Gastrocnemius medialis (tissue), 4 donors: ENCODE measurements at places on chromosomes 7 and 10.

DNA sequence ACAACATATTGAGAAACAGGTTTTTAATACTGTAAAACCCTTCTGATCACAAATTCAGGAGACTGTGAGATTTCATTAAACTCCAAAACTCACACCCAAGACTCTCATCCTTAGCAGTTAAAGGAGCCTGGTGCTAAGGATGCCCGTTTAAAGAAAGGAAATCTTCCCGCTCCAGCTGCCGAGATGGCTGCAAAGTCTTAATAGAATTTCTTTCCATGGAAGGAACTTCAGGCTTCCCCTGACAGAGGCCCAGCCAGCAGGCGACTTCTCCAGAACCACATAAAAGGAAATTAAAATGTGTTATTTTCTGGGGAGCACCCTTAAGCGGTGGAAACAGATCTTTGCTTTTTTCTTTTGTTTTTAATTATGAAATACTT, 104.7 kb upstream of the CHST15 start:
- no peak for DNase-seq

DNA sequence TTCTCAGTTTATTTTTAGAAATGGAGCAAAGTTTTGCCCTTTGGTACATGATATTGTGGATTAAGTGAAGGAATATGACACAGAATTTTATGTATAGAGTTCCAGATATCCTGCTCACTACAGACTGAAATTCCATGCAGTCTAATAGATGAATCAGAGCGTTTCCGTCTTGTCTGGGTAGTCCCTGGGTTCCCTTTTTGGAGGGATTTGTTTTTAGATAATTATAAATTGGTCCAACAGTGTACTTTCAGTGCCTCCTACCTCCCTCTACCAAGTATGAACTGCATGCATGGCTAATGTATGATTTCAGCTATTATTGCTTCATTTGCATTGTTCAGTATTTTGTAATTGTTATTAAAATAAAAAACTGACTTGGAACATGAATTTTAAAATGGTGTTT, 74.4 kb downstream of the SEPTIN7 start:
- DNase-seq = no peak

- DNase-seq = no peak
These were observed 3.0 kb upstream of the CXCL12 start for GRCh38 chr10:44387853-44388251.

GRCh38 chr10:60485025-60485424, 95.3 kb upstream of the ANK3 start:
- no peak for DNase-seq

DNA sequence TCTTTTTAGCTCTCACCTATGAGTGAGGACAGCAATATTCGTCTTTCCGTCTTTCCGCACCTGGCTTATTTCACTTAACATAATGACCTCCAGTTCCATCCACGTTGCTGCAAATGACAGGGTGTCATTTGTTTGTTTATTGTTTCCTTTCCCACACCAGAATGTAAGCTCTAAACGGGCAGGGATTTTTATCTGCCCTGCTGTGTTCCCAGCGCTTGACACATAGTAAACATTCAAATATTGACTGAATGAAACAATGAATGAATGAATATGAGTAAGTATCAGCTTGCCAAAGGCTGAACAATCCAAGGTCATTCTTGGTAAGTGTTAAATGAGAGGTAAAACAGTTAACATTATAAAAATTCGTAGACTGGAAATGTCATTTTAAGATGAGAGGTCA, 12.8 kb downstream of the SH3PXD2A start:
- no peak for DNase-seq

DNA sequence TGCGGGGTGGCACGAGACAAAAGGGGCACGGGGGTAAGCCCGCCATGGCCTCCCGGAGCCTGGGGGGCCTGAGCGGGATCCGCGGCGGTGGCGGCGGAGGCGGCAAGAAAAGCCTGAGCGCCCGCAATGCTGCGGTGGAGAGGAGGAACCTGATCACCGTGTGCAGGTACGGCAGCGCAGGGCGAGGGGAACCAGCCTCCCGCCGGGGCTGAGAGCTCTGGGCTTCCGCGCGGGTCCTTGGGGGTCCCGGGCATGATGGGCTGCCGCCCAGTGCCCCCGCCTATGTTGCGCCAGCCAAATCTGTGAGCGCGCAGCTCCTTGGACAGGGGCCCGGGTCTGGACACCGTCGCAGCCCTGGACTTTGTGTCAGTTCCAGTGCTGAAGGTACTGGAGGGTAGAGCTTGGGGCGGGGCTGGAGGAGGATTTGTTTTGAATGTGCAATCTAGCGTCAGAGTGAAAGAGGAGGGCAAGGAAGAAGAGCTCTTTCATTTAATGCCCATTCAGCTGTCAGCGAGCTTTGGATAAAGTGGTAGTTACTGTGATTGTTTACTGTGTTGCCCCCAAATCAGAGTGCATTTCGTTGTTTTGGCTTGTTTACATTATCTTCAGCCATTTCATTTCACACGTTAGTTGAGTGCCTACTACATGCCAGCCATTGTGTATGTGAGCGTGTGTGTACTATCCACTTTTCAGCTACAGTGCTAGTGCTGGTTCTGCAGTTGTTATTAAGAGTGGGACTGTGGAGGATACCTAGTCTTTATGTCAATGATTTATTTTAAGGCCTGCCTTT, 777 bp downstream of the RUNDC3B start:
- DNase-seq = no peak

GRCh38 chr10:124091646-124092249, 1.6 kb downstream of the CHST15 start:
- DNase-seq = peak; percentile 33

DNA sequence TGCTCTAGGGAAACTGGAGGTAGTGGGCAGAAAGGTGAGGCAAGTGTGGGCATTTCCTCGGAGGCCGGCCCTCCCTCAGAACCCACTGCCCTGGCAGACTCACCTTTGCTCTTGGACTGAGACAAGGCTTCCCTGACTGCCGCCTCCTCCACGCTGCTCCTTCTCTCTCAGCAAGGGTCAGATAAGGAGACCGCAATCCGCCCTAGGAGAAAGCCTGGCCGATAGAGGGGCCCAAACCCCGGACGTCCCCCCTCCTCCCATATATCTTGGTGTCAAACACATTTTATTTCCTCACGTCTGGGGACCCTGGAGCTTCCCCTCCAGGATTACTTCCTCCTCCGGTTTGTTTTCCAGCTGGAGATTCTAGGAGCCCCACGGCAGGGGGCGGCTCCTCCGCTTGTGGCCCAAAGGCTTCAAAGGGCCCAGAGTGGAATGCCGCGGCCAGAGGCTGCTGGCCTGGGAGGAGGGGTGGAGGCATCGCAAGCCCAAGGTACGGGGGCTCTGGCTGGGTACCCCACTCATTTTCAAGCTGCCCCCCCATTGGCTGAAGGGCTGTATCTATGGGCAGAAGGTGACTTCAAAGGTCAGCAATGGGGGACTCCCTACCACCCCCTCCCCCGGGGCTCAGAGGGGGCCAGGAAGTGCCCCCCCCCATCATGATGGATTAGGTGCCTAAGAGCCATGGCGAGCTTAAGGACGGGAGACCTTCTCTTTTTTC, 31.7 kb upstream of the LBX1 start:
- no peak for DNase-seq

DNA sequence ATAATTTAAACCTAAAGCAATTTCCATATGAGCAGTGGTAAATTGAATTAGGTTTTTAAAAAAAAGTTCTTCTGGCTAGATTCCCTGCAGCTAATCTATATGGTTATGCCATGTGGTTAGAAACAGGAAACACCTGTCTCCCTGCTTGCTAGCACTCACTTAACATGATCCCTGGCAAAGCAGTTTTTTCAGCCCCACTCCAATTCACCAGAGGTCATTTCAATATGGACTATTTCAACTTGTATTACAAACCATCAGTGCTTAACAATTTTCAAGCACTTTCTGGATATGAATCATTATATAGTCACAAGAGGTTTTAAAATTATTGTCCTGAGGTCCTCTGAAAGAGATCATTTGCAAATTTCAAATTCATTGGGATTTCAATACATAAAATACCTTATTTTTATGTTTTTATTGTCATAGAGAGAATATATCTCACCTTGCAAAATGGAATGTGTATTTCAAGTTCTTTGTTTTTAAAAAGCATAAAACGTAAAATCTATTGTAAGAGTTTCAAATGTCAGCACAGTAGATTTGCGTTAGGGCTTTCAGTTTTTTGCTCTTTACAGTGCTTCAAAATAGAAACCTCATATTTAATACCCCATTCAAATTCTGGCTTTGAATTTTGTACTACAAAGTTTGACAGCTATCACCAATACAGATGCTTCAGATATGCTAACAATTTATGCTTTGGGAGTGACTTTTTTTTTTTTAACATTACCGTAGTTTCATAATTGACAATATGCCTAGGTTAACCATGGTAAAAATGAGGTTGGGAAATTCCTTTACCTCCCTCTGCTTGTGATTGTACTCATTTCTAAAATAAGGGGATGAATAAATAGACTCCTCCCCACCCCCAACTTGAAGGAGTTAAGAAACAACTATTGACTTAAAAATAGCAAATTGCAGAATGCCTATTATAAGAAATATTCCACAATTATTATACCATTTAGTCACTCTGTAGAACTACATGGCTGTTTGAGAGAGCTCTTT, 117.5 kb upstream of the HGF start:
- DNase-seq = no peak

- no peak for DNase-seq
These were observed 4.5 kb upstream of the NODAL start for GRCh38 chr10:70445718-70446657.

GRCh38 chr7:151218170-151218569, 7.9 kb upstream of the H2BK1 start:
- DNase-seq = no peak

DNA sequence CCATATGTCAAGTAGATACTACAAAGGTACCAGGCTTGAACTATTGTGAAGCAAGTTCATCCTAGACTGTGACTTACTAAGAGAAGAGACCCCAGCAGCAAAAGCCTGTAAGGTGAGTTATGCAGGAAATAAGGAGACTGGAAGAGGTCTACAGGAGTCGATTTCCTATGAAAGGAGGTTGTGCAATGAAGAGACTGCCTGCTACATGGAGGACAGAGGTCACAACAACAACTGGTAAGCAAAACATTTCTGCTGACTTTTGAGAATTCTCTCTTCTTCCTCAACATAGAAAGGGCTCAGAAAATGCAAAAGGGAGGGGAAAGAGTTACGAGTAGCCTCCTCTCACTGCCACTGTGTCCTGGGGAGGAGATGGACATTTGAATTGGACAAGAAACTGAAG, 42.4 kb downstream of the PDK4 start:
- DNase-seq = no peak

DNA sequence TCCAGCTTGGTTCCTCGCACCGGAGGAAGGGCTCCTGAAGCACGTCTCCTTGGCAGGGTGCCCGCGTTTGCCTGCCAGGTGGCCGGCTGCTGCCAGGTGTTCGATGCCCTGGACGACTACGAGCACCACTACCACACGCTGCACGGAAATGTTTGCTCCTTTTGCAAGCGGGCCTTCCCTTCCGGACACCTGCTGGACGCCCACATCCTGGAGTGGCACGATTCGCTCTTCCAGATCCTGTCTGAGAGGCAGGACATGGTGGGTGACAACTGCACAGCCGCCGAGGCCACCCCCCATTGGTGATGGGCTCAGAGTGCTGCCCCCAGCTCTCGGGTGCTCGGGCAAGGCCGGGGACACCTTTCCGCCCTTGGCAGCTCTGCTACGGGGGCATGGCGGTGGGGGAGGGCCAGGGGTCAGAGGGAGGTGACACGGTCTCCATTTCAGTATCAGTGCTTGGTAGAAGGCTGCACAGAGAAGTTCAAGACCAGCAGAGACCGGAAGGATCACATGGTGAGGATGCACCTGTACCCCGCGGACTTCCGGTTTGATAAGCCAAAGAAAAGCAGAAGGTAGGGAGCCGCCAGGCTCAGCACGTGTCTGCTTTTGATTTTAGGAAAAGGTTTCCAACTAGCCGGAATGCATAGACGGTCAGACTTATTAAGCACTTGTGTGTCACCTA, 1.1 kb downstream of the ZNF511 start:
- DNase-seq = no peak

DNA sequence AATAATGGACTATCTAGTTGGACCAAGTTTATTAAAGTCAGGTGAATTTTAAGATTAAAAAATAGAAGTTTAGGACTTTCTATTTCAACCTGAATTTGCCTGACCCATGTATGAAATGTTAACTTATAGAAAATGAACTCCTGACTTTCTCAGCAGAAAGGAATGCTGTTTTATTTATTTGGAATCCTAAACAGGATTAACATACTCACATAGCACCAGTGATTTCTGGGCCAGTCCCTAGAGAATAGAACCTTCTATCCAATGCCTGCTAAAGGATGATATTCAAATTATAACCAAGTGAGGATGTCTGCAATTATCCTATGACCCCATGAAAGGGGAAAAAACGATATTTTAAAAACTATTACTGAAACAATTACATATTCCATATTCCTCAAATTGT, 148.8 kb downstream of the CHRM2 start:
- DNase-seq = no peak

GRCh38 chr10:44178281-44178680, 206.6 kb downstream of the CXCL12 start:
- no peak for DNase-seq

DNA sequence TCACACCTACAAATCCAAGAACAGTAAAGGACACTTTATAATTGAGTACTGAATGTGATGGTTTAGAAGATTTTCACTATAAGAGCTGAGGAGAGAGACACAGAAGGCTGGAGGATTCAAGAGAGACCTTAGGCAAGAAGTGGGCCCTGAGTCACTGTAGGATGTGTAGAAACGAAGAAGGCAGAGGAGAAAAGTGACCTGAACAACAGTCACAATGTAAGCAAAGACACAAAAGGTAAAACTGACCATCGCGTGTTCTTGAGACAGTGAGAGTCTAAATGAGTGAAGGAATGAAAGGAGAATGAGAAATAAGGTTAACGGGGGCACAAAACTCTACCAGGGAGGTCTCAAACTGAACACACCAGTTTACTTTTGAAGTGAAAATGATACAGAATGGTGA, 298.2 kb upstream of the LRGUK start:
- DNase-seq = no peak
